ENCODE measurements at places on chromosomes 6 and 20.

DNA sequence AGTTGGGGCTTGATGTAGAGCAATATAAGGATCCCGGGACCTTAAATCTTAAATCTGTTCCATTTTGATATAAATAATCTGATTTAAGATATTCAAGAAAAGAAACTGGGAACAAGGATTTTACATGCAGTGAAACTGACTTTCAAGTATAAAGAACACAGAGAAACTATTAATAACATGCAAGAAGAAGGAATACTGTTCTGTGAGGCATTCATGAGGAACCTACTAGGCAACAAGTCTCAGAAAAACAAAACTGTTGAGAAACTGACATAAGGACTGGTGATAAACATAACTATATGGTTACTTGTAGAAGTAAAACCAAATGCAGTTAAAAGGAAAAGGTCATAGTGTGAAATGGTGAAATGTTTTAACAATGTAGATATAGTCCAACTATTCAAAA lies 15.8 kb downstream of the HDDC2 start:
- no peak for DNase-seq

GRCh38 chr6:31418251-31418650 lies 14.9 kb downstream of the MICA start:
- DNase-seq, result no peak

DNA sequence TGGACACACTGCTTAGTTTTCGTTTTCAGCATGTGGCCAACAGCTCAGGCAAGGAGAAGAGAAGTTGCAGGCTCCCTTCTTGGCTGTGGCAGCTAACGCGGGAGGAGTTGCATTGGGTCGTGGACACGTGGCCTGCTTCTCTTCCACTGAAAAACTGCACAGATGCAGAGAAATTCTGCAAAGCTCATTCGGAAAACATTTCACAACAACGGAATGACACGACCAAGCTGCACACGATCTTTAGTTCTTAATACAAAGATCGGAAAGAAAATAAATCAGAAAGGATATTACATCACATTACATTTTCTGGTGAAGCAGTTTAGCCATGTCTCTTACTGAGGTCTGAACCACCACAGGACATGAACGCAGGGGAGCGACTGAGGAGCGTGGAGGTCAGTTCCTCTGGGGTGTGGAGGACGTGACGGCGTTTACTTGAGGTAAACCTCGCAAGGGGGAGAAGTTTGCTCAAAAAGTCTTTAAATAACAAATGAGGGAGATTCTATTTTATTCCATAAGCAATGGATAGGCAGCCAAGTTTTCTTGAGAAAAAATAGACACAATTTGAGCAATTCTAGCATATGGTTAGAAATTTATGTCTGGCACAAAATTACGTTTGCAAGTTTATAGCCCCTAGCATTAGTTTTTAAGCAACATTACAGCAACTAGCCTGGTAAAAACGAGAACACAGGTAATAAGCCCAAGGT lies 178.3 kb downstream of the THBS2 start:
- no peak for DNase-seq

GRCh38 chr20:20327746-20328145 lies 40.2 kb upstream of the INSM1 start:
- DNase-seq, result no peak

- DNase-seq, result no peak
Observed at GRCh38 chr6:41371461-41371991, 36.1 kb downstream of the NCR2 start.

GRCh38 chr6:26439151-26440125 lies 866 bp upstream of the BTN3A3 start:
- DNase-seq, result no peak

GRCh38 chr6:14593286-14593685 lies 475.7 kb downstream of the CD83 start:
- no peak for DNase-seq

DNA sequence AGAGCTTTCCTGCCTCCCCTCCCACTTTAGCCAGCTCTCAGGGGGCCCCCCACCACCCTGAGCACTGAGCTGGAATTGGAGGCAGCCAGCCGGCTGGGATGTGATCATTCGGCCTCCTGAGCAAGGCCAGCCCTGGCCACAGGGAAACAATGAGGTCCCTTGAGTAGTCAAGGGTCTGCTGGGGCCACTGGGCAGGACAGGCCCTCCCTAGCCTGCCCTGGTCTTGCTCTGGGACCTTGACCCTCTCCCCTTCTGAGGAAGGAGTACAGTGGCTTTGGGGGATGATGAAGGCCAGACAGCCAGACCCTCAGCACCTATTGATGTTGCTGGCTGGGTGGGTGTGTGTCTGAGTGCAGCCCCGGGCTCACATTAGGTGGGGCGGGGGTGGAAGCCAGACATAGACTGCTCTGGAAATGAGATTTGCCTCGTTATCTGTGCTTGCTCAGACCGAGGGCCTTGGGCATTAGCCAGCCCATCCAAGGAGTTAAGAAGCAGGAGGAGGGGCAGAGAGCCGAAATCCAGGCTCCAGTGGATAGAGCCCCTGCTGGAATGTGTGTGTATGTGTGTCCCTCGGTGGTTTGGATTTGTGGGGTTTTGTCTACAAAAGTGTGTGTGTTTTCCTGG lies 21.3 kb downstream of the CD40 start:
- DNase-seq, result no peak

DNA sequence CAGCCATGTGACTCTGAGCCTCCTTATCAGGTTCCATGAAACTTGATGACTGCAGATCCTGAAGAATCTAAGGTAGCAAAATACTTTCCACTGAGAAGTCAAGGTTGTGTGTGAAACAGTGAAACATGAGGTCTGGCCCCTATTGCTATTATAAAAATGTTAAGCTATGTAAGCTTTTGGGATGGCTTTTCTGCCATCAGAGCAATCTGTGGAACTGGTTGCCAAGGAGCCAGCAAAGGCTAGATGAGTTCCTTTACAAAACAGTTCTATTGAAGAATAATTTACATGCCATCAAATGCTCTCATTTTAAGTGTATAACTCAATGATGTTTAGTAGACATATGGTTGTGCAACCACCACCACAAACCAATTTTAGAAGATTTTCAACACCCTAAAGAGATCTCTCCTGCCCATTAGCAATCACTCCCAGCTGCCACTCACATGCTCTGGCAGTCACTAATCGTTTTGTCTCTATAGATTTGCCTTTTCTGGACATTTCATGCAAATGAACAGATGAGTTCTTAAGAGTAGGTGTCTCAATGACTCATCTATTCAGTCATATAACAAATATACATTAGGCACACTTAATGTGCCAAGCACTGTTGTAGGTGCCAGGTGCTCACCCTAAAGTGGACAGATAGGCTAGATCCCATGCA lies 19.9 kb upstream of the MEP1A start:
- DNase-seq, result no peak
